ENCODE measurements at places on chromosomes 13 and 19. TPM values are rescaled to one million over a fixed set of nuclear protein-coding genes. Genes with fewer than 3 reads are reported as not detected.

DNA sequence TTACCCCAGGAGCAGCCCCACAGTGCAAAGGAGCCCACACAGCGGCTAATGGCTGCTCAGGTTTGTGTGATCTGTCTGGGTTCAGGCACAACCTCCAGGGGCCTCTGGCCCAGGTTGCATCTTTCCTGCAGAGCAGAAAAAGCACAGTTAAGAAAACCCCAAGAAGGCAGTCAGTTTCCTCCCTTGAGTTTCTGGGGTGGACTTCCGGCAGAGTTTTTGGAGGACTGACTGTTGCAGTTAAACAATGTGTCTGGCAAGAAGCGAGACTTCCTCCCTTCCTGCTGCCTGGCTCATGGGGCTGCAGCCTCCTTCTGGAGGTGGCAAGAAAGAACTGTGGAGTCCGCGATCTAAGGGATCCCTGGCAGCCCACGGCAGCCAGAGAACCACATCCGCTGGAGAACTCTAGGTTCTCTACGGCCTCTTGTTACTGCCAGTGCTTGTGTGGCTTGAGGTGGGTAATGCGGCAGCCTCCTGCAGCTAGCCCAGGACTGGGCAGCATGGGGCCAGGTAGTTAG, 114.4 kb downstream of the ZDHHC20 start:
- no peak overlapping the region for H3K4me3 ChIP-seq
- DNase-seq: no peak
- H3K36me3 ChIP-seq: no peaks in the 10 kb centered on the region
- H3K4me1 ChIP-seq: no peaks in the 10 kb centered on the region

DNA sequence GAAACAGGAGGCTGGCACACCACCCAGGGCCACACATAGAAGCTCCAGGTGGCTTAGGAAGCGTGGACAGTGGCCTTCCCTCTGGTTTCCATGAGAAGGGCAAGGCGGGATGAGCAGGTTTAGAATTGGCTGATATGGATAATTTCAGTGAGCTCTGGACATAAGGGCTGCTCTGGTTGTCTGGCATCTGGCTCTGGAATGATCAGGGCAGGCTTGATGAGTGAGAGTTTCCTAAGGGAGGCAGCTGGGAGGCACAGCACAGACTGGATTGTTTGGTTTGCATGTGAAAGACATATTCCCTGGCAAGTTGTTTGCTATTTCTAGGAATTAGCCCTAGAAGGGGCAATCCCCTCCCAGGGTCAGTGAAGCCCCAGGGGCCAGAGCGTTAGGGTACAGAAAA, 129.5 kb downstream of the ATP8A2 start:
- no peaks in the 10 kb centered on the region for H3K36me3 ChIP-seq
- no peak overlapping the region for H3K27ac ChIP-seq
- no peaks in the 10 kb centered on the region for H3K27me3 ChIP-seq
- no peaks in the 10 kb centered on the region for H3K4me1 ChIP-seq

DNA sequence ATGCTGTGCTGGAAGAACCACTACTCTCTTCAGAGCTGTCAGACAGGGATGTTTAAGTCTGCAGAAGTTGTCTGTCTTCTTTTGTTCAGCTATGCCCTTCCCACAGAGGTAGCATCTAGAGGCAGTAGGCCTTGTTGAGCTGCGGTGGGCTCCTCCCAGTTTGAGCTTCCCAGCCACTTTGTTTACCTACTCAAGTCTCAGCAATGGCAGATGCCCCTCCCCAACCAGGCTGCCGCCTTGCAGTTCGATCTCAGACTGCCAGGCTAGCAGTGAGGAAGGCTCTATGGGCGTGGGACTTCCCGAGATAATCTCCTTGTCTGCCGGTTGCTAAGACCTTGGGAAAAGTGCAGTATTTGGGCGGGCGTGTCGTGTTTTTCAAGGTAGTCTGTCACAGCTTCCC, 42.1 kb upstream of the UQCRFS1 start:
- no peak overlapping the region for H3K4me3 ChIP-seq
- H3K4me1 ChIP-seq: no peaks in the 10 kb centered on the region
- H3K27me3 ChIP-seq: no peaks in the 10 kb centered on the region
- H3K36me3 ChIP-seq: no peaks in the 10 kb centered on the region

The WDR18 gene
- 6.8 TPM for total RNA-seq

- H3K36me3 ChIP-seq: peaks cover 10% of the 10 kb centered on the region
- H3K4me1 ChIP-seq: no peaks in the 10 kb centered on the region
- H3K4me3 ChIP-seq: no peak overlapping the region
- H3K27me3 ChIP-seq: no peaks in the 10 kb centered on the region
These were observed 17.6 kb downstream of the ZNF233 start for GRCh38 chr19:44277331-44277730.

DNA sequence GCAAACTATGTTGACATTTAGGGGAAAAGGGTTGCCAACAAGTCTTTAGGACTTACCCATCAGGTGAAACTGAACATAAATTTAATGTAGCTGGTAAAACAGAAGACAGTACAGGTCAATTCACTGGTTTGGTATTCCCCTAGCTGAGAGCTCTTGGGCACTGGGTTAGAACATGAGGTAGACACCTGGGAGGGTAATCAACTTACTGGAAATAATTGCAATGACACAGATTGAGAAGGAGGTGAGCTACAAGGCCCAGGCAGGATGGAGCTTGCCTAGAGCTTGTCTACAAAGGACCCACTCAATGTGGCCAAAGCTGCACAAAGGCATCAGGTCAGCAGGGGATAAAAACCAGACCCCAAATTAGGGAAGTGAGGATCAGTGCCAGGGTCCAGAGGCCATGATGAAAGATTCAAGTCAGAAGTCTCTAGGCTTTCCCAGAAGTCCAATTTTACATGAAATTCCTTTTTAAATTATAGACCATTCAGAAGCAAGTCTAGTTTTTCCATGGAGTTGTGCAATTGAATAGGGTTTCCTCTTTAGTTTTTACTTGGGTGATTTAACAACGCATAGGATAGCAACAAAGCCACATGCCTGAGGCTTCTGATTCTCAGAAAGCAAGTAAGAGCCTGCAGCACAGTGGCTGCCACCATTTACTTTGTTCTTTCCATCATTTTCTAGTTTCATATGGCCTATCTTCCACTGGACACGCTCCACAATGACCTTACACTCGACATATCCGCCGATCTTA, 194.0 kb downstream of the NDFIP2 start:
- peaks cover 11% of the 10 kb centered on the region for H3K4me1 ChIP-seq
- no peak for DNase-seq
- H3K27me3 ChIP-seq: no peaks in the 10 kb centered on the region
- no peak overlapping the region for H3K4me3 ChIP-seq
- no peaks in the 10 kb centered on the region for H3K36me3 ChIP-seq
- H3K27ac ChIP-seq: no peak overlapping the region

The DPY19L3 gene
- 32.9 TPM for total RNA-seq

The SIAH3 gene
- total RNA-seq: not detected

The PALM3 gene
- not detected for total RNA-seq

The DLL3 gene
- total RNA-seq: not detected

DNA sequence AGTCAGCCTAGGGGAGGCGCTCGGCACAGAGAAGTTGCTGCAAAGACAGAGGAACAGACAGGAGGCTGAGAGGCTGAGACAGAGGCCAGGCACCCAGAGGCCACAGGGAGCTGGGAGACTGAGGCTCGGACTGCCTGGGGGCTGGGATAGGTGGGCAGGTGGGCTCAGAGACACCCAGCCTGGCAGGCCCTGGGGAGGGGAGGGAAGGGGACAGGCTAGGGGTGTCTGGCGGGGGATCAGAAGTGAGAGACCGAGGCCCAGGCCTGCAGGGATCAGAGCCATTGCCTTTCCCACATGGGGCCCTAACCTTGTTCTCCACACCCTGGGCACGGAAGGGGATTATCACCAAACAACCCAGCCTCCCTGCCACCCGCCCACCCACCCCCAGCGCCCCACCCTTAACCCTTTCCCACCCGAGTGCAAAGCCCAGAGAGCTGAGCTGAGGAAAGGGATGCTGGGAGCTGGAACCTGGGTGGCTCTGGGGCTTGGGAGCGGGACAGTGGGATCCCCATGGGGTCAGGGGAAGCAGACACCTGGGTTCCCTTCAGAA, 1.3 kb downstream of the NTN5 start:
- H3K27me3 ChIP-seq: no peaks in the 10 kb centered on the region
- DNase-seq: no peak
- no peak overlapping the region for H3K4me3 ChIP-seq
- peaks cover 3% of the 10 kb centered on the region for H3K4me1 ChIP-seq

The F10 gene
- 31.5 TPM for total RNA-seq

The RDH8 gene
- total RNA-seq: not detected

The LPAR2 gene
- 4.2 TPM for total RNA-seq

- H3K27me3 ChIP-seq: peaks cover 6% of the 10 kb centered on the region
- no peaks in the 10 kb centered on the region for H3K36me3 ChIP-seq
- H3K4me3 ChIP-seq: no peak overlapping the region
- DNase-seq: no peak
- no peak overlapping the region for H3K27ac ChIP-seq
These were observed 11.0 kb downstream of the PRKCG start for GRCh38 chr19:53892981-53893325.

The TNNI3 gene
- not detected for total RNA-seq

DNA sequence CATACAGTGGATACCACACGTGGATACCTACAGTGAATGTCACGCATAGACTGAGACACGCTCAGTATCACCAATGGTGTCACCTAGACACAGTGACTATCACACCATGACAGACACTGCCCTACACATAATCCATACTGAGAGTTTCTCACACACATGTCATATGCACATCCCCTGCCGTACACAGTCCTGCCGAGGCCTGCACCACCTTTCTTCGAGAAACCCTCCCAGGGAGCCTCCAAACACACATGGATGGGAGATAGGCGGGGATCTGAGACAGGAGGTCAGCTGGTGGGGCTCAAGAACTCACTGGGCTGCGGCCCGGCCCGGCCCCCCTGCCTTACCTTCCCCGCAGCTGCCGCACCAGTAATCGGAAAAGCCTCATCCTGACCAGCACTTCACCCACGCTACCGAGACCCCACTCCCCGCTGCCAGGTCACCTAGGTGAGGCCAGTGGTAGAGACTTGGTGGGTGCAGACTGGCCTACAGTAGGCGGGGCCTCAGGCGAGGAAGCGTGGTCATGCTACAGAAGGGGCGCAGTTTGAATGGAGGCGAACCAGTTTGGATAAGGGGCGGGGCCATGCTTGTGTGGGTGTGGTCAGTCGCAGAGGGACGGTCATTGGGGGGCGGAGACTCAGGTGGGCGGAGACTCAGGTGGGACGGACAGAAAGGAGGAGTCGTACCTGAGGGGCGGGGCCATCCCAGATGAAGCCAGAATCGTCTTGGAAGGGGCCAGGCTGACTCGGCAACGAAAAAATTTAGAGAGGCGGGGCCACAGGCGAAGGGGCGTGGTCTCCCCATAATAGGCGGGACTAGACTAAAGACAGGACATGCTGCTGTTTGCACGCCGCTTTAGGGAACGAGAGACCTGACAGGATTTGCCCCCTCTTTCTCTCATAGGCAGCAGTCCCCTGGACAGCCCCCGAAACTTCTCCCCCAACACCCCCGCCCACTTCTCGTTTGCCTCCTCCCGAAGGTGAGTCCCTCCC, 2.1 kb downstream of the MAST1 start:
- H3K4me3 ChIP-seq: peak overlapping the region; percentile 44
- H3K4me1 ChIP-seq: peaks cover 15% of the 10 kb centered on the region
- H3K27ac ChIP-seq: no peak overlapping the region
- peaks cover 42% of the 10 kb centered on the region for H3K27me3 ChIP-seq

The HSH2D gene
- 2.2 TPM for total RNA-seq

The FUT1 gene
- total RNA-seq: 0.99 TPM

The TNNT1 gene
- total RNA-seq: not detected

- H3K4me1 ChIP-seq: no peaks in the 10 kb centered on the region
- H3K4me3 ChIP-seq: no peak overlapping the region
These were observed 10.6 kb downstream of the RXFP2 start for GRCh38 chr13:31749929-31750328.

The BEST2 gene
- not detected for total RNA-seq

GRCh38 chr13:38636761-38637160, 50.1 kb upstream of the FREM2 start:
- H3K4me1 ChIP-seq: no peaks in the 10 kb centered on the region
- DNase-seq: no peak
- no peak overlapping the region for H3K27ac ChIP-seq
- H3K27me3 ChIP-seq: no peaks in the 10 kb centered on the region
- no peaks in the 10 kb centered on the region for H3K36me3 ChIP-seq
- H3K4me3 ChIP-seq: no peak overlapping the region

GRCh38 chr13:31987535-31988170, 43.9 kb upstream of the FRY start:
- no peaks in the 10 kb centered on the region for H3K36me3 ChIP-seq
- peaks cover 6% of the 10 kb centered on the region for H3K4me1 ChIP-seq
- H3K27ac ChIP-seq: no peak overlapping the region
- no peak for DNase-seq
- H3K4me3 ChIP-seq: no peak overlapping the region

The EHD2 gene
- 195 TPM for total RNA-seq

GRCh38 chr19:34600366-34600765, 76.6 kb downstream of the SCGB2B2 start:
- H3K4me1 ChIP-seq: no peaks in the 10 kb centered on the region
- H3K36me3 ChIP-seq: no peaks in the 10 kb centered on the region
- no peaks in the 10 kb centered on the region for H3K27me3 ChIP-seq
- no peak overlapping the region for H3K4me3 ChIP-seq
- H3K27ac ChIP-seq: no peak overlapping the region

The NMRK2 gene
- total RNA-seq: not detected

- H3K36me3 ChIP-seq: no peaks in the 10 kb centered on the region
- no peak overlapping the region for H3K4me3 ChIP-seq
- DNase-seq: no peak
- H3K4me1 ChIP-seq: peaks cover 19% of the 10 kb centered on the region
These were observed 167.3 kb downstream of the USP12 start for GRCh38 chr13:27004326-27004725.

The PABPC3 gene
- not detected for total RNA-seq

The HIPK4 gene
- not detected for total RNA-seq

DNA sequence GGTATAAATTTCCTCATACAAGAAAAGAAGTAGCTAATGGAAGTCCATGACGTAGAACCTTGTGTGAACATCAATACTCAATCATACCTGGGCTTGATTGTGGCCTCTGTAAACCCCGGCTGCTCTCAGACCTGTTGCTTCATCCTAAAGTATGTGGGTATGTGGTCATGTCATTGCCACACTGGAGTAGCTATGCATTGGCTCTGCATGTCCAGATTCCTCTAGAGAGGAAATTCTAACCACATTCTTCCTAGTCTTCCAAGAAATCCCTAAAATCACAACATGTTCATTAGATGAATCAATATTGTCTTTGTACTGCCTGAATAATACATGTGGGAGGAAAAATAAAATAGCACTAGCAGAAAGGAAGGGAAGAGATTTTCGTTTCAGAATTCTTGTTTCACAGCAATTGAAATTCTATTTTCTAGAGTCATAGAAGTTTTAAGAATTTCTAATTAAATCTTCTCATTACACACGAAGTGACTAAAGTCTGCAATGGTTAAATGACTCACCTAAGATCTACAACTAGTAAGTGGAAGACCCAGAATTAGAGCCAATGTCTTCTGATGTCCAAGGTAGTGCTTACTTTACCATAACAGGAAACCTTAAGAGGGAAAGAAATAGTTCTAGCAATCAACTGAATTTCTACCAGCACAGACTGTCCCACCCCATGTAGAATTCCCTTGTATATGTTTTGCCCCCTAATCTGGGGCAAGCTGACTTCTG, 28.0 kb downstream of the RXFP2 start:
- DNase-seq: no peak
- H3K36me3 ChIP-seq: no peaks in the 10 kb centered on the region
- H3K27ac ChIP-seq: peak overlapping the region; percentile 57
- no peaks in the 10 kb centered on the region for H3K27me3 ChIP-seq

- peaks cover 2% of the 10 kb centered on the region for H3K36me3 ChIP-seq
- H3K4me1 ChIP-seq: peaks cover 3% of the 10 kb centered on the region
- no peak overlapping the region for H3K27ac ChIP-seq
- H3K4me3 ChIP-seq: no peak overlapping the region
These were observed 12.4 kb upstream of the CBLC start for GRCh38 chr19:44765033-44765948.
